Kidney (tissue), 22 donors: ENCODE measurements at places on chromosomes 6 and 20. TPM values are rescaled to one million over a fixed set of nuclear protein-coding genes. Genes with fewer than 3 reads are reported as not detected.

Gene TMEM14C
- 118 TPM for total RNA-seq

Gene MTFR2
- 1.3 TPM for total RNA-seq

Gene LPIN3
- total RNA-seq = 31.6 TPM

Gene SEMG1
- not detected for total RNA-seq

Gene CGA
- total RNA-seq = not detected

Gene TPD52L1
- total RNA-seq = 69.1 TPM

Gene TRIM31
- total RNA-seq = 0.22 TPM

Gene CDH26
- total RNA-seq = 2.4 TPM

Gene XKR7
- total RNA-seq = 0.06 TPM

Gene GNAS-AS1
- total RNA-seq = 0.88 TPM

Gene NRN1
- total RNA-seq = 8.5 TPM

Gene OXT
- total RNA-seq = not detected

Gene NKAPL
- 1.2 TPM for total RNA-seq

Gene ERVFRD-1
- 0.57 TPM for total RNA-seq

Gene IL17A
- not detected for total RNA-seq

Gene CLPSL2
- total RNA-seq = not detected

Gene BIRC7
- 4.0 TPM for total RNA-seq

Gene MATN4
- 0.19 TPM for total RNA-seq

Gene RAET1E
- 1.0 TPM for total RNA-seq

Gene C20orf202
- total RNA-seq = 0.16 TPM

Gene OLIG3
- total RNA-seq = not detected

Gene DOK5
- total RNA-seq = 5.4 TPM

Gene CBFA2T2
- 17.3 TPM for total RNA-seq

Gene ELMO2
- 43.0 TPM for total RNA-seq
